Left ventricle myocardium inferior (tissue), 1 donor: ENCODE measurements at places on chromosomes 2 and 18. TPM values are rescaled to one million over a fixed set of nuclear protein-coding genes. Genes with fewer than 3 reads are reported as not detected.

GRCh38 chr18:45505497-45506206, 109.6 kb upstream of the SLC14A2 start:
- DNase-seq, result peak; percentile 18

DNA sequence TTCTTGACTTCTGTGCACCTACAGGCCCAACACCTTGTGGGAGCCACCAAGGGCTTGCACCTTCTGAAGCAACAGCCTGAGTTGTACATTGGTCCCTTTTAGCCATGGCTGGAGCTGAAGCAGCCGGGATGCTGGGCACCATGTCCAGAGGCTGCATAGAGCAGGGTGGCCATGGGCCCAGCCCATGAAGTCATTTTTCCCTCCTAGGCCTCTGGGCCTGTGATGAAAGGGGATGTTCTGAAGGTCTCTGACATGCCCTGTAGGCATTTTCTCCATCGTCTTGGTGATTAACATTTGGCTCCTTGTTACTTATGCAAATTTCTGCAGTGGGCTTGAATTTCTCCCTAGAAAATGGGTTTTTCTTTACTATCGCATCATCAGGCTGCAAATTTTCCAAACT, 83.1 kb upstream of the ACVR1 start:
- DNase-seq, result no peak

GRCh38 chr2:209501579-209501978, 77.7 kb downstream of the MAP2 start:
- no peak for DNase-seq

DNA sequence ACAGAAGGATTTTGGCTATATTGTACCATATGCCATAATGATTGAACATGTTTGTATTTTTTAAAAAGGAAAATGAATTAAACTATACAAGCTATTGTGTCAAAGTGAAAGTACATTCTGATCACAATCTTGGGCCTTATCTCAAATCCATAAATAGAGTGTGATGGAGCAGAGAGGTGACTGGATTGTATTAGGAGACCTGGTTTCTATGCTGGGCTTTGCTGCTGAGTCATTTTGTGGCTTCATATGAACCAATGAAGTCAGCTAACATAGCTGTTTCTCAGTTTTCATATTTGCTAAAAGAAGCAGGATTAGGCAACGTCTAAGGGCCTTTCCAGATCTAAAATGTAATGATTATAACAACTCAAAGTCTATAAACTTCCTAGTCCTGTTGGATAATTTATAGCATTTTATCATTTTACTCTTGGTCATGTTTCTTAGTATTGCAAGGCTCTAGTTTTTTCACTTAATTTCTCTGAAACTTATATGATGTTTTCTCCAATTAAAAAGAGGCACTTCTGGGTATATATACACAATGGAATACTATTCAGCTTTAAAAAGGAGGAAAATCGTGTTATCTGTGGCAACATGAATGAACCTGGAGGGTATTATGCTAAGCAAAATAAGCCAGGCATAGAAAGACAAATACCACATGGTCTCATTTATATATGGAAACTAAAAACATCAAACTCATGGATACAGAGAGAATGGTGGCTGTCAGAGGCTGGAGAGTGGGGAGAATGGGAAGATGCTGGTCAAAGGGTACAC, 112.3 kb downstream of the MEP1B start:
- no peak for DNase-seq

GRCh38 chr2:100197631-100198153, 55.3 kb upstream of the AFF3 start:
- peak; percentile 75 for DNase-seq

DNA sequence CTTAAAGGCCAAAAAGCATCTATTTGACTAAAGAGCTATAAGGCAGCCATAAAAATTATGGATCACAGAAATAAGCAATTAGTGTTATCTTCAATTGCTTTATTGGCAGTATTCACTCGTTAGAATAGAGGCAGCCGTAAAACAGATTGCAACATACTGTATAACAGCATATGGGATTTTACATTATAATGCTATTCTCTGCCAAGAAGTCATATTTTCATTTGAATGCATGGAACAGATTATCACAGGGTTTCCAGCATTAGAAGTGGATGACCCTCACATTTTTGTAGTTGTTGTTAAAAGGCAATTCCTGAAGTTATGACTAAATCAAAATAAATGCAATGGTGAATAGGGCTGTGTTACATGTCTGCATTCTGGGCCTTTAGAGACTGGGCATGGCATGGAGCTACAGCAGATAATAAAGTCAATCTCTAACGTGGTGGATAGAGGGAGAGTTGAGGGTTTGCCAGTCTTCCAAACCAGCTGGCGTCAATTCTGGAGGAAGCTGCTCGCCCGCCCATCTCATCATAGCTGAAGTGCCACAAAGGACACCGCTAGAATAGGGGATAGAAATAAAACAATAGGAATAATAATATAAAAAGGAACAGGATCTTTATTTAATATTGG, 155.4 kb upstream of the VRK2 start:
- DNase-seq, result no peak

DNA sequence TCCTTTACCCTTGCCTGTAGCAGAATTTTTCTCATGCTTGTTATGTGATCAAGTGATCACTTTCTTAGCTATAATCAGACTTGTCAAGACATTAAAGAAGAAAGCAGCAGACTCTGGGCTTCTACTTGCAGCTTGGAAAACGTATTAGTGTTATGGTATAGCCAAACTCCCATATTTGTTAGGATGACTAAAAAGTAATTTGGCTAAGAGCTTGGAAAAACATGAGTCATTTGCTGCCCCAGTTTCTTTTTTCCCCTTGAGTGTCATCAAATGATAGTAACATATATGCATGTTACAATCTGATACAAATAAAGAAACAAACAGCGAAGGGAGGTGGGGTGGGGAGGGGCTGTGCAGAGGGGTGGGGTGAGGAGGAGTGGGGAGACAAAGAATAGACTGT, 155.5 kb downstream of the IKZF2 start:
- no peak for DNase-seq

Gene PLGLB1
- total RNA-seq, result 2.4 TPM

Gene ZBTB7C
- 2.7 TPM for total RNA-seq
